H54 (cell line): ENCODE measurements at places on chromosomes 16 and 17.

GRCh38 chr16:76441876-76442275 is 164.7 kb downstream of the CNTNAP4 start:
- no peak for DNase-seq

- DNase-seq = no peak
These were observed 12.5 kb downstream of the SAMD14 start for GRCh38 chr17:50117202-50118051.

GRCh38 chr17:41549596-41550039 is 21.5 kb upstream of the KRT19 start:
- DNase-seq = no peak

GRCh38 chr16:84356591-84357116 is 11.7 kb upstream of the ATP2C2 start:
- DNase-seq = no peak

DNA sequence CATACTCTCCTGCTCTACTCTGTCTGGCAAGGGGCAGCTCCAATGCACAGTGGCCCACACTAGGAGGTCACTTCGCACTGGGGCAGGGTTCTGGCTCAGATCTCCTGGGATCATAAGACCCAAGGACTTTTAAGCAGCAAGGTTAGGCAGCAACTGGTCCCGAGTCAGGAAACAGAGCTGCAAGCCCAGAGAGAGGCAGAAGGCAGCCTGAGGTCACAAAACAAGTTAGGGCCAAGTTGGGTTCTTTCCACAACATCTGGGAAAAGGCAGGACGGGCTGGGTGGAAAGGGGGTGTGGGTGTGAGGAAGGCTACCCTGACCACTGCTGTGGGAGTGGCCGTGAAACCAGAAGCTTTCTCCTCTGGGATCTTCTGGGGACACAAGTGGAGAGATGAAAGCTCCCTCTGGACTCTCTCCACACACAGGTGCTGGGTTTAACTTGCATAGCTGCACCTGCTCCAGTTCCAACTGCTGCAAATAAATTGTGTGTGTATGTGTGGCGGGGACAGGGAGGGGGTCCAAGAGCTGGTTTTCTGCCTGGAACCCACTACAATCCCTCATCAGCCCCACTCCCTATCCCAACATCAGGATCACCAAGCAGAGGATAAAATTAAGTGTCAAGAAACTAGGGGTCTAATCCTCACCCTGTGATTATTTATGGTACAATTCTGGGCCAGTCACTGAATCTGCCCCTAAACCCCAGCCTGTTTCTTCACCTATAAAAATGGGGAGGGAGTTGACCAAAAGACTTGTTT is 8.0 kb upstream of the TSPOAP1 start:
- DNase-seq = no peak

DNA sequence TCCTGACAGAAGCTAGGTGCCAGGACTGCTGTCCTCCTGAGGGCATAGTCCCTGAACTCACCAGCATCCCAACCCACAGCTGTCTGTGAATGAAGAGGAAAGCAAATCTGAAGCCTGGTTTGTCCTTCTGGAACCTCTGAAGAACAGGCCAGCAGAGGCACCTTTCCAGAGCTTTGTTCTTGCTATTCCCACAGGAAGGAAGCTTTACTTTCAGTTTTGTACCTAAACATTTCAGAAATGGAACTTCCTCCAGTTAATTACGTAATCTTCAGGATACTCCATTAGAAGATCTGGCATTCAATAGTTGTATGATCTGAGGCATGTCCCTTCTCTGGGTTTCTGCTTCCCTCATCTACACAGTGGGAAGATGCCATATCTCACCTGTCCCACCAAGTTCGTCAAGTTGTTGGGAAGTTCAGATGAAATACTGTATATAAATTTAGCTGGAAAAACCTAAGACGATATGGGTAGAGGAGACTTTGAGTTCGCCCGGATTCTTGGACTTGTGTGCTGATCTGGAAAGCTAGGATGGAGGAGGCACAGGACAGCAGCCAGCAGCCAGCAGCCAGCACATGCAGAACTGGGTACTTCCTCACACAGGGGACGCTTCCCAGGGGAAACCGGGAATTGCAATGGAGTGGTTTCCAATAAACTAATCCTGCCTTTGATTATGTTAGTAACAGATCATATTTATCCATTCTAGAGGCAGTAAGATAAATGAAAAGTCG is 22.4 kb downstream of the NXPH3 start:
- no peak for DNase-seq

GRCh38 chr17:78092794-78093324 is 35.7 kb downstream of the TMC6 start:
- no peak for DNase-seq

DNA sequence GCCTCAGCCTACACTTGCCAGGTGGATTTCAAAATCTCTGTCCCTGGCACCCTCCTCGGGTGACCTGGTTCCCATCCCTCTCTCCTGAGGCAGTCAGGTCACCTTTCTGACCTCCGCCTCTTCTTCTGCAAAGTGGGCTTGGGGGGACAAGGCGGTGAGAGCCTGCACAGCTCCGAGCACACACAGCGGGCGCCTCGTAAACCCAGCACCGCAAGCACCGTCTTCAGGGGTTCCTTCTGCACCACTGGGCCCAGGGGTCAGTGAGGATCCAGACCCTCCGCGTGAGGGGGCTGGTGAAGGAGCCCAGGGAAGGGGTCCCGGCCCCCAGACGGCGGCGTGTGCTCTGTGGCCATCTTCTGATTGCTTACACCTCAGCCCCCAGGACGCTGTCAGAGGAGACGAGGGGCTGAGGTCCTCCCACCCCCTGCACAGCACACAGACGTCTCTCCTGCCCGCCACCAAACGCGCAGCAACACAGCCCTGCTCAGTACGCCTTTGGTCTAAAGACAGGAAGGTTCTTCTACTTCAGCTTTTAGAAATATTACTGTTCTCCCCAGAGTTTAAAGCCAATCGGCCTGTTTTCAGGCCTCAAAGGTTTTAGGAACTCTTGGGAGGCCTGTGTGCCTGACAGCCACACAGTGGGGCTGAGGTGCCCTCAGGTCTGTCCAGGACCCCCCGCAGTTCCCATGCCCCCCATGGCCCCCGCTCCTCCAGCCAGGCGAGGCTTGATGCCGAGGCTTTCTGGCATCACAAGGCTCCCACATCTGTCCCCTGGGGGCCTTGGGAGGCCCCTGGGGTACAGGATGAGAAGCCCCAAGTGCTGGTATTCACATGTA is 2.7 kb downstream of the CBFA2T3 start:
- no peak for DNase-seq

- DNase-seq = peak; percentile 100
These were observed 20.5 kb downstream of the MYO15A start for GRCh38 chr17:18129041-18129502.

DNA sequence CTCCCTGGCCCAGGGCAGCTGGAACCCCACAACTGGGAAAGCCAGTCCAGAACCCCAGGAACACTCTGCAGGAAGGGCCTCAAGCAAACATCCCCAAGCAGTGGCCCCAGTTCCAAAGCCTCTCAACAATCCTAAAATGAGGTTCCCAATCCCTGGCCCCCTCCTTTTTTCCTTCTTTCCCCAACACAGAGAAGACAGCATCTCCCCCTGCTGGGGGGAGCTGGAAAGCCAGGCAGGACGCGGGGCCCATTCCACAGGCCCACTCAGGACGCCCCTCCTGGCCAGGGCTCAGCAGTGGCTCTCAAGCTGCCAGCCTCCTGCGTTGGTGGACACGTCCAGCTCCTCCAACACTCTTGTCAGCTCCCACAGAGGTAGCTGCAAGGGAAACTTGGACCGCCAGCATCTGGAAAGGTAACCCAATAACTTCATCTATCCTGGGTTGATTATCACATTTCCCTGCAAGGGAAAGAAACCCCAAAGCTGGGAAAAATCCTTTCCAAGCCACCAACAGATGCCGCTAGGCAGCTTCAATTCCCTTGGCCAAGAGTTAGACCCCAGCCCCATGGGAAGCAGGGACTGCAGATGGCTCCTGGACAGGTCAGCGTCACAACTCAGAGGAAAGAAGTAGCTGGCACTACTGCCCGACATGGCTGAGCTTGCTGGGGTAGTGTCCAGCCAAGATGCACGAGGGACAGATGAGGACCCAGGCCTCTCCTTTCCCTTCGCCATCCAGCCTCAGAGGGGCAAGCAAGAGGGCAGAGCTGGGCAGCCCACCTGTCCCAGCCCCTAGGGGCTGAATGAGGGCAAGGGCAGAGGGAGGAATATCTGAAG is 7.6 kb downstream of the HDAC5 start:
- no peak for DNase-seq

- no peak for DNase-seq
These were observed 23.5 kb downstream of the SMTNL2 start for GRCh38 chr17:4607773-4608187.

DNA sequence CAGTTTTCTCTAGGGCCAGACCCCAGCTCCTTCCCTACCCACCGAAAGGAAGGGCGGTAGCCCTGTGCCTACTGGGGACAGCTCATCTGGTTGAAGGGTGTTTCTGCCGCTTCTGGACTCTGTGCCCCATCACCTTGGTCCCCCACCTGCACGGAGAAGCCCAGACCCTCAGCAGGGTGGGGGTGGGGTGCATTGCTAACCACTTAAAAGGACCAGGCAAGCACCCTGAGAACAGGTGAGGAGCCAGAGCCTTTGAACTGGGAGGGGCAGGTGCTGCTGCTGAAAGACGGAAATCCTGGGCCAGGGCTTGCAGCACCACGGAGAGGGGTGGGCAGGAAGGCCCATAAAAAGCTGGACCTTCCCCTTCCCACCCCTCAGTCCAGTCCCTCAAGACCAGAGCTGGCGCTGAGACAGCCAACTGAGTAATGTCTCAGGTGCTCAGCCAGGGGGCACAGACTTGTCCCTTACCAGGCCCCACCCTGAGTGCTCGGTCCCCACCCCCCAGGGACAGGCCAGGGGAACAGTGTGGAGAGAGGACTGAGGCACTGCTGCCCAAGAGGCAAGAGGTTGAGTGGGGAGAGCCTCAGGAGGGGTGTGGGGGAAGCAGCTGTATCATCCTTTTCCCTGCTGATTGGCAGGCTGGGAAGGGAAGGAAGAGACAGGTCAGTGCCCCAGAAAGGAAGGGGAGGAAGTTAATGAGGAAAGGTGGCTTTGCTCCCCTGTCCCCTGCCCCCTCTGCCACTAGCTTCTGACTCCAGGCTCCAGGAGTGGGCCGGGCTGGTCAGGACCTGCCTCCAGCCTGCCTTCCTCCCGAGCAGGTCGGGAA is 10.9 kb upstream of the SP2 start:
- DNase-seq = no peak
